Urinary bladder (tissue), 4 donors: ENCODE measurements at places on chromosomes 3 and 15. TPM values are rescaled to one million over a fixed set of nuclear protein-coding genes. Genes with fewer than 3 reads are reported as not detected.

DNA sequence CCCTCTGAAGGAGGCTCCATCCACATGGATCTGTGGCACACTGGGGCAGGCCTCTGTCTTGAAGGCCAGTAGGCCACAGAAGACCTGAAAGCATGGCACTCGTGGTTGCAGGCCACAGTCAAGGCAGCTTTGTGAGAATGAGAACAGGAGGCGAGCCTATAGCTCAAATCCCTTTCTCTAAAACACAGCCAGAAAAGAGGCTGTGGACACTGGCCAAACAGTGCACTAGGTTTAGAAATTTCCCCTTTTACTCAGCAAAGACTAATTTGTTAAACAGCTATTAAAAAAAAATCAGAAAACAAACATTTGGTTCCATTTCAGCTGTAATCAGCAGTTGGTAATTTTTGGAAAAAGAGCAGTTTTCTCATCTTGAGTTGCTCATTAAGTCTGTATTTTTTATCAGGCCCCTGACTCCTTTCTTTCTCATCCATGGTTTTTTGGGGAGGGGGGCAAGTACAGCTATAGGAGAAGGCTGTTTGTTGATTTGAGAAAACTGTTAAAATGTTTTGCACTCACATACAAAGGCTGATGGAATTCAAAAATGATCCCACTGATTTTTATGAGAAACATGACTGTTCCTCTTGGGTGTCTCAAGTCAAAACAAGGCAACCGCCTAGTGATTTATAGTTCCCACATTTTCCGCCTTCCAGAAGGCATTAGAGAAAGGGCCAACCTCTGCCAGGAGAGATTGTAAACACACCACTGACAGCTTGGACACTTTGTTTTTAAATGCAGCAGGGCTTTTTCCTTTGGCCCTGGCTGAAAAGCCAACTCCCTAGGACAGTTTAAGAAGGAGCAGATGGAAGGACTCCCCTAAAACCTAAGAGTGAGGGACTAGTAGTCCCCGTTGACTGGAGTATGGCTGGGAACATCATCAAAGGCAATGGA is 28.1 kb downstream of the PARP16 start:
- DNase-seq: peak; percentile 72

The MUSTN1 gene
- total RNA-seq: 2.9 TPM

The IL17RC gene
- total RNA-seq: 24.7 TPM

The ATP2B2 gene
- 0.53 TPM for total RNA-seq

GRCh38 chr15:57015897-57016296 is 97.5 kb downstream of the TCF12 start:
- no peak for DNase-seq

GRCh38 chr3:145422556-145422955 is 738.4 kb downstream of the PLOD2 start:
- no peak for DNase-seq

GRCh38 chr3:197518881-197519421 is 36.8 kb downstream of the BDH1 start:
- no peak for DNase-seq

The SEMA6D gene
- 35.6 TPM for total RNA-seq

- no peak for DNase-seq
Observed at GRCh38 chr15:39251413-39252133, 329.3 kb upstream of the THBS1 start.

- no peak for DNase-seq
Observed at GRCh38 chr15:66502491-66502890, 2.2 kb downstream of the RPL4 start.

DNA sequence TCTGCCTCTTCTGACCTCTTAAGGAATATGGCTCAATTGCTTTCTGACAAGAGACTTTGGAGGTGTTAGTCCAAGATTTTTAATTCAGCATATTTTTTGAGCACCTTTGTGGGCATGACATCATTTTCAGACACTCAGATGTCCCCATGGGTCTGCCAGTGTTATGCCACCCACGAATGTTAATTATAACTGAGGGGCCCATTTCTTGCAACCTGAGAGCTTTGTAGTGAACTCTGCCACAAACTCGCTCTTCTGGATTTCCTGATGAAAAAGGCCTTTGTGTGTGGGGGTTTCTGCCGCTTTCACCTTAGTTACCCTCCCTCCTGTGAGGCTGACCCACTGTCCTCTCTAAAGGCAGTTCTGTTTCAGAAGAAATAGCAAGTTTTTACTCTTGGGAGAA is 64.5 kb upstream of the CCR4 start:
- no peak for DNase-seq

The ECE2 gene
- not detected for total RNA-seq

- DNase-seq: no peak
Observed at GRCh38 chr15:63061975-63062374, 19.4 kb downstream of the TPM1 start.

GRCh38 chr3:134516905-134517304 is 31.0 kb downstream of the CEP63 start:
- no peak for DNase-seq

GRCh38 chr15:74982183-74982582 is 13.2 kb upstream of the SCAMP5 start:
- DNase-seq: no peak

DNA sequence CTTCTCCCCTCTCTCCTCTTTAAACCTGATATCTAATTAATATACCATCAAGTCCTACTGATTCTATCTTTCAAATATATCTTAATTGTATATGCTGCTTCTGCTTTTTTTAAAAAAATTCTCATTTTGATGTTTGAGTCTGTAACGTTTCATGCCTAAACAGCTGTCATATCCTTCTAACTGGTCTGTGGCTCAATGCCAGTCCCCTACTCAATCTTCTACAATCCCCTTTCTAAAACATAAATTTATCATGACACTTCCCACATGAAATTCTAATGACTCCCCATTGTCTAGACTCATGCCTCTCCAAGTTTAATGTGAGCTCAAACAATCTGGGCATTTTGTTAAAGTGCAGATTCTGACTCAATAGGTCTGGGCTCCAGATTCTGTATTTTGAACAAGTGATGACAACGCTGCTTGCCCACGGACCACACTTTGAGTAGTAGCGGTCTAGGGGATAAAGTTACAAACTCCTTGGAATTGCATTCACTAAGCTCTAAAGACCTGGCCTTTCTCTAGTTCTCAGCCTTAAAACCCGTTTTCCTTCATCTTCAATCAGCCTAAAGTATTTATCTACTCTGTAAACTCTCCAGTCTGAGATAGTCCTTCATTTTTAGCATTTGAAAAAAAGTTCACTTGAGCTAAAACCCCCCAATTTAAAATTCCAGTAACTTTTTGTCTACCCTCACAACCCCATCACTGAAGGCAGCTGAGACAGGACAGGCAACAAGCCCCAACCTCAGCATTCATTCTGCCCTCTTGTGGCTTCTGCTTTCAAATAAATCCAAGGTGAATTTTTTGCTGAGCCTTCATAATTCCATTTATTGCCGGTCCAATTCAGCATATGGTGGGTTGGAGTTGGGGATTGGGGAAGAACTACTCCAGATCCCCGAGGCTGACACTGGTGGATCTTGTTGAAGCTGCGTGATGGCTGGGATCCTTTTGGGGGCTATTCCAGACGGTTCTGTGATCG is 88.1 kb upstream of the THRB start:
- no peak for DNase-seq

DNA sequence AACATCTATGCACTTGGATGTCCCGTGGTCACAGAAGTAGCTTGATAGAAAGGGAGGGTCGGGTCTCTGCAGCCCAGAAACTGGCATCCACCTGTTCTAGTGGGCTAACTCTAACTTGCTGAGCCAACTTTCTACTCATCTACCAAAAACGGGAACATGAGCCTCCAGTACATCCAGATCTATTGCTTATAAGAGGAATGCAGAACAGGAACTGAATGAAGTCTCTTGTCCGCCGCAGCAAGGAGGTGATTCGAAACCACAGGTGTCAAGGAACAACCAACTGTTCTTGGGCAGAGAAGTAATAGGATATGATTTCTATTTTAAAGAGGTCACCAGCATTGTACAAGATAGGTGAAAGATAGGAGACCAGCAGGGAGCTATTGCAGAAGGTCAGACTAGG is 17.9 kb downstream of the TERC start:
- DNase-seq: no peak

The KLHL6 gene
- total RNA-seq: 1.7 TPM

GRCh38 chr3:10950476-10951294 is 41.9 kb upstream of the SLC6A1 start:
- DNase-seq: no peak

The ILDR1 gene
- total RNA-seq: 1.2 TPM

DNA sequence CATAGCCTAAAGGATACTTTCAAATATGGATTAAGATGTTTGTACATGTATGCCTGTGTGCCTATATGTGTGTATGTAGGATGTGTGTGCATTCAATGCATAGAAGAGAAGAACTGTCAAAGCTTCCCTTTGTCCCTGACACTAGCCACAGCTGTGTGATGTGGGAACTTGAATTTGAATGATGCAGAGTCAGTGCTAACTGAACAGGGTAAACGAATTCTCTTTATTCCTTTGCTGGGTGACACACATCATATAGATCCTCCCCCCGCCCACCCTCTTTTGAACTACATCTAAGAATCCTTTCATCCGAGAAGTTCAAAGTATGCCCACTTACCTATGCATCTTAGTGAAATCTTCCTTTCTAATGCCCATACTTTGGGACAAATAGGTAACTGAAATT is 228.3 kb downstream of the GAP43 start:
- no peak for DNase-seq

The SLCO2A1 gene
- total RNA-seq: 3.0 TPM
